ENCODE measurements at places on chromosomes 3 and 15.

GRCh38 chr3:88150806-88151205 lies 1.0 kb downstream of the C3orf38 start:
- DNase-seq, result no peak

GRCh38 chr15:52284164-52284563 lies 11.4 kb downstream of the MYO5C start:
- DNase-seq, result peak; percentile 49

DNA sequence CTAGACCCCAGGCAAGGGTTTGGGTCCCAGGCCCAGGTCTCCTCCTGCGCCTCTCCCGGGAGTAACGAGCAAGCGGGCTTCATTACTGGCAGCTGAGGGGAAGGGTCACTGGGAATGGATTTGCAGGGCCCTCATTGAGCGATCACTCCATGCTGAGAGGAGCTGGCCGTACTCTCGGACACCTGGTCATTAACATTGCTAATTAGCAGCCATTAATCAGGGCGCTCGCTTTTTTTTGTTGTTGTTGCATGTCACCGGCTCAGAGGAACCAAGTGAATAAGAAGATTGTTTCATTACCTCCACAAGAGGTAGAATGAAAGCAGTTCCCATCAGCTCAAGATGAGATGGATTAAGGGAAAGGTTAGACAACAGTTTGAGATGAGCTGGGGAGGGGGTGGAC lies 293.0 kb upstream of the ATP11B start:
- no peak for DNase-seq

GRCh38 chr3:11287404-11287803 lies 15.2 kb downstream of the ATG7 start:
- DNase-seq, result no peak

GRCh38 chr3:36777424-36778218 lies 13.3 kb upstream of the DCLK3 start:
- no peak for DNase-seq

GRCh38 chr3:71227270-71227661 lies 356.3 kb downstream of the FOXP1 start:
- no peak for DNase-seq

GRCh38 chr3:57221883-57222282 lies 5.6 kb upstream of the APPL1 start:
- DNase-seq, result peak; percentile 62

DNA sequence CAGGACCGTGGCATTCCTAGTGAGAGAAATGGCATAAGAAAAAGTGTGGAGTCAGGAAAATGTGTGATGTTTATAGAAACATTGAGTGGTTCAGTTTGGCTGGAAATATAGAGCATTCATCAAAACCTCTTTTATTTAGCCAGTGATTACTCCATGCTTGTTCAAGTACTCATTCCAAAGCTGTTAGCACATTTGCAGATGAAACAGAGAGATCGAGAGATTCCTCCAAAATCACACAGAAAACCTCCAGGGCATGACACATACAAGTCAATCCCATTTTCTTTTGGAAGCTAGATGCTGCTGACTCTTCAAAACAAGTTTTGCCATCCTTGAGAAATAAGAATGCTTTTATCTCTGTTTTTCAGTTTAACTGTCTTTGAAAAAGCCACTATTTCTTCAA lies 11.5 kb upstream of the MB21D2 start:
- DNase-seq, result peak; percentile 59

GRCh38 chr3:113002679-113003078 lies 11.9 kb downstream of the GTPBP8 start:
- DNase-seq, result peak; percentile 14

- no peak for DNase-seq
Measured at GRCh38 chr15:63915209-63915872, 81.6 kb upstream of the HERC1 start.

- no peak for DNase-seq
Measured at GRCh38 chr15:76274821-76275220, 36.4 kb downstream of the ETFA start.

- DNase-seq, result peak; percentile 51
Measured at GRCh38 chr15:64740311-64741170, 34.8 kb downstream of the RBPMS2 start.

DNA sequence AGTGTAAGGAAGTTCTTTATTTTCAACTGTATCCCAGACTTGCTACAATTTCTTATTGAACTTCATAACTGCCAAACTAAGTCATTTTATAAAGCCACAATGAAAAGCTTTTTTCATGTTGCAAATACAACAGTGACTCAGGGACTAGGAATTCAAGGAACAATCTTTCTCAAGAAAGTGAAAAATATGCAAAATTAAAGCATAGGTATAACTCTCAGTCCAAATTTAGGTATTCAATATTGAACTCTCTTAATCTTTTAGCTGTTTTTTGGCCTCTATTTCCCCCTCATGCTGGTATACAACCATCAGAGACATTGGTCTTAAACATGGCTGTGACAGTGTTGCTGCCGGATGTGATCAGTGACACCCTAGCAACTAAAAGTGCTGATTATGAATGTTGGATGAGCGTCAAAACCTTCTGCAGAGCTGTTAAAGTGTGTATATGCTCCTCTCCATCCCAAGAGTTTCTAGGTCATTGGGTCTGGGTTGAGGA lies 476.9 kb downstream of the ZNF385D start:
- DNase-seq, result peak; percentile 48

- no peak for DNase-seq
Measured at GRCh38 chr3:135023996-135024658, 229.1 kb downstream of the EPHB1 start.

DNA sequence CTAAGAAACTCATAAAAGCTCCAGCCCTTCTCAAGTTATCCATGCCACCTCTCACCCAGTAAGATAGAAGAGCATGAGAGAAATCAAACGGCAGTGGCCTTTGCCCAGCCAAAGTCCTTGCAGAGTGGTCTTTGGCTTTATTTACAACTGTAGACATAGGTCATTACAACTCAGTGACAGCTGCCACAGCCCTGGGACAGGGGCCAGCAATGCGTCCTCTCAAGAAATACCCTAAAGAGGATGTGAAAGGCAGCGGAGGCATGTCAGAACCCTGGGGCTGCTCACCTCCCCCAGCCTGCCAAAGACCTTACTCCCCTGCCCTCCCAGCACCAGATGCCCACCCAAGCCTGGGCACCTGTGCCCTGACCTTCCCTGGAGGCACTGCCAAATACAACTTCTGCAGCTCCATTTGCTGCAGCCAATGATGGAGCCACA lies 6.3 kb downstream of the ACAA1 start:
- DNase-seq, result no peak

Measured in PC-3 (cell line).